HEK293T (cell line): ENCODE measurements at places on chromosomes 6 and 20.

DNA sequence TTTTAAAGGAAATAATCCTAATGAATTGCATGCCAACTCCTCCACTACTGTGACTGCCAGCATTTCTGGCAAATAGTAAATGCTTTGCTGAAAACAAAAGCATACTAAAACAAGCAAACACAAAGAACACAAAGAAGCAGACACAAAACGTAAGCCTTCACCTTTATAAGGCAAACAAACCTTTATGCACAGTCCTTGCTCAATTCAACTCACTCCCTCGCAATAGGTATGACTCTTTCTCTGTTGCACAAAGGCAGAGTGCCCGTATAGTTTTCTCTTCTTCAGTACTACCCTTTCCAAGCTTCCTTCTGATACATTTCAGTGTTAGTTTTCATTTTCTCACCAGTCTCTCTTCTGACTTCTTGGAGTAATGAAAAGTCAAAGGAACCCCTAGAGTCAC is 63.9 kb downstream of the PDE10A start:
- no peak for DNase-seq

DNA sequence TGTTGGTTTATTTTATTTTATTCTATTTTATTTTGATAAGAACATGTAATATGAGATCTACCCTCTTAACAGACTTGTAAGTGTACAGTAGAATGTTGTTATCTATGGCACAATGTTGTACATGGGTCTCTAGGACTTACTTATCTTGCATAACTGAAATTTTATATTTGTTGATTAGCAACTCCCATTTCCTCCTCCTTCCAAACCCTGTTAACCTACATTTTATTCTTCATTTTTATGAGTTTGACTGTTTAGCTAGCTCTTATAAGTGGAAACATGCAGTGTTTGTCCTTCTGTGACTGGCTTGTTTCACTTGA is 37.9 kb upstream of the BCAS1 start:
- DNase-seq, result no peak

DNA sequence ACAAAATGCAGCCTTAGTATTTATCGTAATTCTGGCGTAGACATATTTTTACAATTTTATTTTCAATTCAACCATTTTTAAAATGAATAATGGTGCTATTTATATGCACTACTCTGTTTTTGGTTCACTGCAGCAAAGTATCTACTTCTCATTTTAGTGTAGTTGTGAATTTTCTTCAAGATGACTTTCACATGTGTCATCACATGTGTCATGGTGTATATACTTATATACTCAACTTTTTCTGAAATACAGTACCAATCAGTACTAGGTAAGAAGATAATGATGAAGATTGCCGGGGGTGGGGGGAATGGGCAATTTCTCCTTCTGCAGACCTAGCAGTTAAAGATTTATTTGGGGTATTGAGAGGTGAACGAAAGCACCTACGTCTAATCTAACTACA is 634.5 kb downstream of the PHF3 start:
- no peak for DNase-seq

GRCh38 chr20:59221049-59221706 is 57.6 kb downstream of the ZNF831 start:
- peak; percentile 28 for DNase-seq

GRCh38 chr20:16626849-16627248 is 53.6 kb upstream of the KIF16B start:
- no peak for DNase-seq

GRCh38 chr20:37969949-37970855 is 63.1 kb downstream of the TTI1 start:
- DNase-seq, result no peak

DNA sequence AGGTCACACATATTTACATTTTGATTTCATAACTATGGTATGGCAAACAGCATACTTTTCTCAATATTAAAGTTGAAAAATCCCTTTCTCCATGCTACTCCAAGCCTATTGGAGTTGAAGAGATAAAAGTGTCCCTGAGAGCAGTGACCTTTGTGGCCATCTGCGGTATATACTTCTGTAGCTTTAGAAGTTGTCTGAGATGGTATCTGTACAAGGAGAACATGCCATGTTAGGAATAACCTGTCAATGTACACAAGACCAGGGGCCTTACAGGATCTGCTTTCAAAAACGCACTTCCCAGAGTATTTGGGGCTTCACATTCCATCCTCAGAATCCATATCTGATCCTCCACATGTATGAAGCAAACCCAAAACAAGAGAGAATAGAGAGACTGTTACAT is 226.7 kb downstream of the MEI4 start:
- no peak for DNase-seq

DNA sequence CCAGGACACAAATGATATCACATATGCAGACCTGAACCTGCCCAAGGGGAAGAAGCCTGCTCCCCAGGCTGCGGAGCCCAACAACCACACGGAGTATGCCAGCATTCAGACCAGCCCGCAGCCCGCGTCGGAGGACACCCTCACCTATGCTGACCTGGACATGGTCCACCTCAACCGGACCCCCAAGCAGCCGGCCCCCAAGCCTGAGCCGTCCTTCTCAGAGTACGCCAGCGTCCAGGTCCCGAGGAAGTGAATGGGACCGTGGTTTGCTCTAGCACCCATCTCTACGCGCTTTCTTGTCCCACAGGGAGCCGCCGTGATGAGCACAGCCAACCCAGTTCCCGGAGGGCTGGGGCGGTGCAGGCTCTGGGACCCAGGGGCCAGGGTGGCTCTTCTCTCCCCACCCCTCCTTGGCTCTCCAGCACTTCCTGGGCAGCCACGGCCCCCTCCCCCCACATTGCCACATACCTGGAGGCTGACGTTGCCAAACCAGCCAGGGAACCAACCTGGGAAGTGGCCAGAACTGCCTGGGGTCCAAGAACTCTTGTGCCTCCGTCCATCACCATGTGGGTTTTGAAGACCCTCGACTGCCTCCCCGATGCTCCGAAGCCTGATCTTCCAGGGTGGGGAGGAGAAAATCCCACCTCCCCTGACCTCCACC is 42.2 kb downstream of the SIRPA start:
- no peak for DNase-seq

DNA sequence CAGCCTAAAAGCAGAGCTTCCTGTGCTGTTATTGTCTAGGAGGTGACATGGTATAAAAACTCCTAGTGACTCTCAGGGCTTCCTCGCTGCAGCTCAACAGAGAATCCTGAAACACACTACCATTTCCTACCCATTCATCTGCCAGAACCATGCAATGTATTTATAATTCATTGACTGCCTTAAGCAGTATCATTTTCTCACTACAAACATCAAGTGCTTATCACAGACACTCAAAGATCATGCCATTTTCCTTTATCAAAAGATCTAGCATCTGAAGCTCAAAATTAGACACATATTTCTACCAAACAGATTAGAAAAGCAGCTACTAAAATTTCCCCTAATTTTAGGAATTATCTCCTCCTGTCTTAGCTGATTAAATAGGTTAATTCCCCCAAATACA is 70.4 kb upstream of the IPCEF1 start:
- no peak for DNase-seq

DNA sequence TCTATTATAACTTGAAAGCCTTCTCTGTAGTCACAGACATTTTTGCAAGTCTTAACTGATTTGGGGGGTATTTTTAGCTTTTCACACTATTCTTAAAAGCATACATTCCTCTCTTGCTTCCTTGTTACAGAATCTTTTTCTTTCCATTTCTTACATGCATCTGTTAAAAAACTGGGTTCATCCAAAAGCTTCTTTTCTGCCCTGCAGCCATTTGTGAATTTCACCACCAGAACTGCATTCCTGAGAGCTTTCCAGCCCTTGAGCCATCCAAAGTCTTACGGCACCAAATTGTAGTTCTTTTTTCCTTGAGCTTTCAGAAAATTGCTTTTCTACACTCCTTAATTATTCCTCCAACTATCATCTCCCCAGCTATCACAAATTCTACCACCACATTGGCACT is 19.7 kb upstream of the GSTA4 start:
- no peak for DNase-seq

- DNase-seq, result no peak
Measured at GRCh38 chr6:18491308-18492045, 104.3 kb downstream of the RNF144B start.

GRCh38 chr6:105382958-105383357 is 19.9 kb downstream of the PREP start:
- no peak for DNase-seq

DNA sequence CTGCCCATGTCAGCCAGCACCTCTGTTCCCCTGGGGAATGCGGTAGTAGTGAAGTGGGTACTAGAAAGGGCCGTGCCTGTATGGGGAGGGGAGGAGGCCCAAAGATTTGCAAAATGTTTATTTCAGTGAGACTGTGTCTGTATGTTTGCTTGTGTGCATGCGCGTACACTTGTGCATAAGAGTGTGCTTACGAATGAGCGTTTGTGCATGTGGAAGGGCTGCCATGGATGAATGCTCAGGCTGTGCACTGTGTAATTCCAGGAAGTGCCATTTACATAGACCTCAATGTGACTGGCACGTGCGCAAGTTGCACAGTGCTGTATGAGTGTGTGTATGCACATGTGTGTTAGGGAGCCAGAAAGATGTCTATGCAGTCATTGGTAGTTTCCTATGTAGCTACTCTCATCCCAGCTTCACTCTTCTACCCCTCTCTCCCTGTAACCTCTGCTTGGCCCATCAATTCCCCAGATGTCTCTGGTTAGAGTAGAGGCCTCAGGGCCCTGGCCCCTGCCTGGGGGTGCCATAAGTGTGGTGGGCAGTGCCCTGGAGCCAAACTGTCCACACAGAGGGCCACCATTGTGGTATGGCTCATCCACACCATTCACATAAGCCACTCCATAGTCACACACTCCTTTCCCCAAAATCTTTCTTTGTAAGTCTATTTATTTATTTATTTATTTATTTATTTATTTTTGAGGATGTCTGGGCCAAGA is 26.8 kb upstream of the SLC22A7 start:
- DNase-seq, result no peak

- no peak for DNase-seq
Measured at GRCh38 chr20:52619101-52619500, 353.1 kb upstream of the TSHZ2 start.

DNA sequence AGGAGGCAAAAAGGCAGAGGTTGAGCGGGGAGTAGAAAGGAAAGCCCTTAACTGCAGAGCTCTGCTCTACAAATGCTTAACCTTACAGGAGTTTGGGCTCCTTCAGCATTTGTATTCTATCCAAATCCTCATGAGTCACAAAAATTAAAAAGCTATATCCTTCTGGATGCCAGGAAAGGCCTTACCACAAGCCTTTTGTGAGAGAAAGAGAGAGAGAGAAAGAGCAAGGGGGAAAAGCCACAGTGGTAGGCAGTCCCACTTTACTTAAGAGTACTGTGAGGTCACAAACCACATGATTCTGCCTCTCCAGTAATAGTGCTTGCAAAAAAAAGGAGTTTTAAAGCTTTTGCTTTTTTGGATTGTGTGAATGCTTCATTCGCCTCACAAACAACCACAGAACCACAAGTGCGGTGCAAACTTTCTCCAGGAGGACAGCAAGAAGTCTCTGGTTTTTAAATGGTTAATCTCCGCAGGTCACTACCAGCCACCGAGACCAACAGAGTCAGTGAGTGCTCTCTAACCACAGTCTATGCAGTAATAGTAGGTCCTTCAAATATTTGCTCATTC is at the start of gene RUNX2:
RUNX2 (plus strand) TSS at position 375 of the 567 bp plus-strand sequence. CDS start 397 bp downstream, outside the sequence.
- no peak for DNase-seq

- DNase-seq, result peak; percentile 69
Measured at GRCh38 chr6:44126320-44127149, 717 bp downstream of the MRPL14 start.

- no peak for DNase-seq
Measured at GRCh38 chr6:1068068-1068467, 243.8 kb upstream of the FOXQ1 start.

DNA sequence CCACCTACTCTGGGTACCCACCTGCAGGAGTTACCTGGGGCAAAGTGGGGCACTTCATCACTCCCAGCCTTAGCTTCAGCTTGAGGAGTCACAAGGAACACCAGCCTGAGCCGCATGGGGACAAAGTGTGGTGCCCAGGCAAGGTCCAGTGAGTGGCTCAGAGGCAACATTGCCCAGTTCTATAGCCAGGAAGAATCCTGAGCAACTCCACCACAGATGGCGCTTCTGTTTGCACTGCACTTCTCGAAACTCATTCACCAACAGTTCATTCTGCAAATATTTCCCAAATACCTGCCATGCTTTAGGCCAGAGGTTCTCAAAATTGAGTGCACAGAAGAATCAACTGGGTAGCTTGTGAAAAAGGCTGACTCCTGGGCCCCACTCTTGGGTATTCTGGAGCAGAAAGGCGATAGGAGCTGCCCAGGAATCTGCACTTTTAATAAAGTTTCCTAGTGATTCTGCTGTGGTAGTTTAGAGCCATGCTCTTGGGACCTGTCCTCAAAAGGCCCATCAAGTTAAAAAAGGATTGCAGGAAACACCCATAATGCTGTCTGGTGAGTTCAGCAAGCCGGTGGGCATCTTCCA is 83.1 kb downstream of the VEGFA start:
- DNase-seq, result no peak

DNA sequence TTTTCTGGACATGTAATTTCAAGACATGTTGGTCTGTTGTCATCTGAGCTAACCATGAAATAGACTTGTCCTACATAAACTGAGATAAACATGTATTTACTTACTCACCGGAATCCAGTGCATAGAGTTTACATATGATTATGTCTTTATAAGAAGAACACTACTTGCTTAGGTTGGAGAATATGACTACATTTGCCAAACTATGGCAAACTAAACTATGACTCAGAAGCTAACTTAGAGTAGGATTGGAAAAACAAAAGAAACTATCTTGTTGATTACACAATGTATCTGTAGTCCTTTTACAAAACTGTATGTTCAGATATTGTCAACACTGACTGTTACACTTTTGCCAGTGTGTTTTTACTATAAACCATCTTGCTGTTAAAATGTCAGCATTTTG is 113.3 kb downstream of the CRYBG1 start:
- no peak for DNase-seq

- DNase-seq, result peak; percentile 94
Measured at GRCh38 chr20:23361476-23362391, at the start of gene GZF1. Gene GZF1 (plus strand): TSS chr20:23362182. CDS start chr20:23364384, 2,202 bp downstream.

DNA sequence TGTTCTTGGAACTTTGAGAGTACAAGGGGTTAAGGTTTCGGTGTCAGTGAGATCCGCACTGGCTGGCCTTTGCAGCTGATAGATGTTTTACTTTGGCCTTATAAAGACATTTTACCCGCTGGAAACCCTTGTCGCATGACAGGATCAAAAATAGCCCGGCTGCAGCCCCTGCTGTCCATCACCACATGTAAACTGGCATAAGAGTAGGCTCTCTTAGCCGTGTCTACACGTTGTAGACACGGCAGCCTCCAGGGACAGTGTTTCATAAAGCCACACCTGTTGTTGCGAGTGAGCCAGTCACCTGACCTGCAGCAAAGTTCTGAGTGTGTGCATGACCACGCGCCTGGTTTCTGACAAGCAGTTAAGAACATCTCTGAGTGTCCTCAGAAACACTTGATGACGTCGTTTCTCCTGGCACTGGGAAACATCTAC is 8.5 kb downstream of the RBM24 start:
- no peak for DNase-seq

DNA sequence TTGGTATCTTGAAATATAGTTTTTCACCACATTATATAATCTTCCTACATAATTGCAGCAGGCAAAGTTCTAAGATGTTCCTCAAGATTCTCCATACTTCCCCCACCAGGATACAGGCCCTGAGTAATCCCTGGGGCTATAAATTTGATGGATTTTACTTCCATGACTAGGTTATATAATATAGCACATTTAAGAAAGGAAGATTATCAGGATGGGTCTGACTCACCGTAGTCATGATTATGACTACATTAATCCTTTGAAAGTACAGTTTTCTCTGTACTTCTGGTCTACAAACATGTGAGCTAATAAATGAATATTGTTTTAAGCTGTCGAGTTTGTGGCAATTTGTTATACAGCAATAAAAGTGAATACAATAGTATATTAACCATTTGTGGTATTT is 122.5 kb downstream of the MACROD2 start:
- no peak for DNase-seq

GRCh38 chr20:49216991-49217578 is 2.1 kb upstream of the DDX27 start:
- peak; percentile 77 for DNase-seq
